Globus pallidus (tissue), 1 donor: ENCODE measurements at places on chromosomes 13 and 19.

- no peak for DNase-seq
Measured at GRCh38 chr19:43784241-43784980, 3.6 kb upstream of the KCNN4 start.

DNA sequence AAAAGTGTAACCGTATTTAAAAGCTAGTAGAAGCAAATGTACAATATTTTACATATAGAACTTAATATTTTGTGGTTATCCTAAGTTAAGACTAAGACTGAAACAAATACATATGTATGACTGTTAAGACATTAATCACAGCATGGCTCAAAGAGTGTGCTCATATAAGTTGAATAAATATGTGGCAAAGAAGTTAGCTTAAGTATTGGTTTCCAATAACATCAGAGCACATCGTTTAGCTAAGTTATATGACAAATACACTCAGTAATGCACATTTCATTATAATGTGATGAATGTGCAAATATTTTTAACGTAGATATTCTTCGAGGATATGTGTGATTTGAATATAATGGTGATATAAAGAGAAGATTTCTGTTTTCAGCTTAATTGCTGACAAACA lies 253.8 kb downstream of the SLITRK5 start:
- DNase-seq = no peak

DNA sequence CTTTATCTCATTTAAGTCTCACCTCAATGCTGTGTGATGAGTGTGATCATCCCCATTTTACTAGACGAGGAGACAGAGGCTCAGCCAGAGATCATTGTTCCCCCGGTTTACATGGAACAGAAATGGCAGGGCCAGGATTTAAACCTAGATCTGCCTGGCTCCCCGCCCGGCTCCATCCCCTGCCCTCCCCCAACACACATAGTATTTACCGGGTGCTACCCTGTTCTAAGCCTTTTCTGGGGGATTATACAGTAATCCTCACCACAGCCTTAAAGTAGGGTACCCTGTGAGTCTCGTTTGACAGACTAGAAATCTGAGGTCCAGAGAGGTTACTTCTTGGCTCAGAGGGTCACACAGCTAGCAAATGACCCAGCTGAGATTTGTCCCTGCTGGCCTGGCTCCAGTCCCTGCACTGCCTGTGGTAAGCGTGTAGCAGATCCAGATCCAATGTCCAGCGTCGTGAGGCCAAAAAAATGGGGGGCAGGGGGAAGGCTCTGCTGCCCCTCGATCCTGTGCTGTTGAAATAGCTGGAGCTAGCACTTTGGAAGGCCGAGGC lies 3.8 kb upstream of the KLC3 start:
- DNase-seq = no peak

GRCh38 chr13:31699650-31700049 lies 39.7 kb upstream of the RXFP2 start:
- DNase-seq = no peak

GRCh38 chr13:107866941-107867623 lies 348.3 kb downstream of the LIG4 start:
- peak; percentile 19 for DNase-seq

DNA sequence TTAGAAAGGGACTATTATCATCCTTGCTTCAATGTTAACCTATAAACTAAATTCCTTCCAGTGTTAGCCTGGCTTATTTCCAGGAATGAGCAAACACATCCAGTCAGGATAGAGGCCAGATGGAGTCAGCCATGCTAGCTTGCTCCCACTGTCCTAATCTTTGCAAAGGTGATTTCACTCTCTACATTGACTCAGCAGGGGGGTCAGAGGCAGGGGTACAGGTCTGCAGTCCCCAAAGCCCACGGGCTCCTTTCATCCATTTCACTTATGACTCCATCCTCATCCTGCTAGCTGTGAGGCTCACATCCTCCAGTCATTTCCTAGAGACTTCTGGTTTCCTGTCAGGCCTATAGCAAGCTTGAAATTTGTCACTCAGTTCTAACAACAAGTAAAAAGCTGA lies 63.4 kb upstream of the CEACAM8 start:
- DNase-seq = no peak

DNA sequence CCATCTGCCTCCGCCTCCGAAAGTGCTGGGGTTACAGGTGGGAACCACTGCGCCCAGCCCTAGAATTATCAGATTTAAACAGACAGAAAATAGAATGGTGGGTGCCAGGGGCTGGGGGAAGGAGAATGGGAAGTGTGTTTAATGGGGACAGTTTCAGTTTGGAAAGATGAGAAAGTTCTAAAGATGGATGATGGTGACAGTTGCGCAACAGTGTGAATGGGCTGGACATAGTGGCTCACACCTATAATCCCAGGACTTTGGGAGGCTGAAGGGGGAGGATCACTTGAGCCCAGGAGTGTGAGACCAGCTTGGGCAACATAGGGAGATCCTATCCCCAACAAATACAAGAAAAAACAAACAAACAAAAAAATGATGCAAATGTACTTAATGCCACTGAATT lies 15.9 kb downstream of the KANK2 start:
- DNase-seq = no peak

- peak; percentile 38 for DNase-seq
Measured at GRCh38 chr19:3710265-3710812, 2.2 kb downstream of the TJP3 start.

- no peak for DNase-seq
Measured at GRCh38 chr19:44954278-44954648, 917 bp upstream of the CLPTM1 start.

DNA sequence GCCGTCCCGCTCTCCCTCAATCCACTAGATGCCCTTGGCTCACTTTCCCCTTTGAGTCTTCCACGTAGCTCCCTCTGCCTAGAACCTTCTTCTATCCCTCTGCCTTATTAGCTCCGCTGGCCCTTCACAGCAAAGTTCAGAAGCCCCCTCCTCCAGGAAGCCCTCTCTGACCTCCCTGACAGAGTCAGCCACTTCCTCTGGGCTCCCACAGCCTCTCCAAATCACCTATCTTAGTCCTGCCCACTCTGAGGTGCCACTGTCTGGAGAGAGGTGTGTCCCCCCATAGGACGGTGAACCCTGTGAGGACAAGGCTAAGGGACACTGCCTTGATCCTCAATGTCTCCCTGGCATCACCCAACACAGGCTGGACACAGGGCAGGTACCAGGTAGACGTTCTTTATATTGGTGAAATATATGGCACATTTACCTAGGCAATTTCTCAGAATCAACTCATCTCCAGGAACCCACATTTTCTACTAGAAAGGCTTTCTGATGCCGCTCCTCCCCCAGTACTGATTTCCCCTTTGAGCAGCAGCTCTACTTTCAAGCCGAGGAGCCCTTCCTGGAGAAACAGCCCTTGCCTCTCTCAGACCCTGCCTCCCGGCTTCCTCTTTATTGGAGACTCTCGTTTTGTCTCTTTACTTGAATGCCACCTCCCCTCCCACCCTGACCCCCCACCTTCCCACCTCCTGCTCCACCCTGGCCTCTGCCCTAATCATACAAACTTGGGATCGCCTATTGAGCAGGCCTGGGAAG lies 3.4 kb upstream of the TGFB1 start:
- DNase-seq = no peak

- no peak for DNase-seq
Measured at GRCh38 chr13:46797501-46798237, 708 bp upstream of the ESD start.

DNA sequence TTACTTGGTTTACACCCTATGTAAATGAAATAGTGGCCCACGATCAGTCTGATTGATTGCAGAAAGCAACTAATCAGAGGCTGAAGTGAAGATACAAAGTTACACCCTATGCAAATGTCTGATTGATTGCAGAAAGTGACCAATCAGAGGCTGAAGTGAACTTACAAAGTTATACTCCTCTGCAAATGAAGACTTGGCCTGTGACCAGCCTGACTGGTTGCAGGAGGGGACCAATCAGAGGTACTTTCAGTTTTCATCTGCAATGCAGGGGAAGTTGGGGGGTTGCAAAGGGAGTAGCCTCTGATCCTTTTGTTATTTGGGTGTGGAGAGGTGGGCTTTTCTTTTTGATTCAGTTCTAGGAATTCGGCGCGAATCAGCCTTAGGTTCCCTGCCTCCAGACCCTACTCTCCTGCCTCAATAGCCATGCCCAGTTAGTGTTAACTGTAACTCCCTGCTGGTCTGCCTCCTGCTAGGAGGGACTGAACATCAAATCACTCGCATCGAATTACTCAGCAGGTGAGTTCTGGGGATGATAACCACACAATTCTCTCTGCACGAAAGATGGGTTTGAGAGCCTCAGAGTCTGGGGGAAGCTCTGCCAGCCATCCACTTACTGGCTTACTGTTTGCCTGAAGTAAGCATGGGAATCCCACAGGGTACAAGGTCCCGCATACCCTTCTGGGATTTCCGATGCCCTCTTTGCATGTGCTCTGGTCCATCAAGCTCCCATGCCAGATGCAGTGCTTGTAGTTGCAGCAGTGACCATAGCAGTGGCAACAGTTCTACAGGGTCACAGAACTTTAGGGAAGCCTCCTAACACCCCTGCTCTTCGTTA lies 7.5 kb downstream of the ARL11 start:
- DNase-seq = no peak

DNA sequence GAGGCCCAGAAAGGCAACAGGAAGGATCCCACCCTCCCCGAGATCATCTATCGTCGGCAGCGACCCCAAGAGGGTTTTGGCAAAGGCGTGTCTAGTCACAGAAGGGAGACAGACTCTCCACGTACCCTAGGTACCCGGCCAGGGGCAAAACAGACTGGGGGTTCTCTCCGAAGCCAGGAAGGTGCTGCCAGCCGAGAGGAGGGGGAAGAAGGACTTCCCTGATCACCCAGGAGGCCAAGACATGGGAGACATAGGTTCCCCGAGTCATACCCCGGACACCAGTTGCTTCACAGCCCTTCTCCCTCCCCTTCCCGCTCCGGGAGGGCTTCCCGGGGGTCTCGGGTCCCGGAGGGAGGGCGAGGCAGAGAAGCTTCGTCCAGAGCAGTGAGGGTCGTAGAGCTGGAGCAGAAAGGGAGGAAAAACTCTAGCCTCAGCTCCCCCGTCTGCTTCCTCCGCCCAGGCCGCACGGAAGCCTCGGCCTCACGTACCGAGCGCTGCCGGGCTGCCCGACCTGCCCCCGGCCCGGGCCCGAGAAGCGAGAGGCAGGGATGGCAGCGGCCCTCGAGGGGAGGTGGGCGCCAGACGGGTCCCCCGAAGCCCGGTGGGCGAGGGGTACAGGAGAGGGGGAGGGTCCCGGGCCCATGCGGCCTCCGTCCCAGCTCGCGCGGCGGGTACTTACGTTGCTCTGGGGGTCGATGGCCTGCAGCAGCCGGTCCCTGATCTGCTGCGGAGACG lies 644 bp downstream of the MED26 start:
- no peak for DNase-seq
